ENCODE measurements at places on chromosomes 5 and 9.
A peak's percentile ranks its signal among the peaks of the same experiment; 100 is the strongest.

GRCh38 chr5:158419186-158419585 lies 560.2 kb upstream of the CLINT1 start:
- no peak for DNase-seq

GRCh38 chr5:81247441-81247972 lies 14.4 kb downstream of the CKMT2 start:
- DNase-seq, result peak; percentile 67

DNA sequence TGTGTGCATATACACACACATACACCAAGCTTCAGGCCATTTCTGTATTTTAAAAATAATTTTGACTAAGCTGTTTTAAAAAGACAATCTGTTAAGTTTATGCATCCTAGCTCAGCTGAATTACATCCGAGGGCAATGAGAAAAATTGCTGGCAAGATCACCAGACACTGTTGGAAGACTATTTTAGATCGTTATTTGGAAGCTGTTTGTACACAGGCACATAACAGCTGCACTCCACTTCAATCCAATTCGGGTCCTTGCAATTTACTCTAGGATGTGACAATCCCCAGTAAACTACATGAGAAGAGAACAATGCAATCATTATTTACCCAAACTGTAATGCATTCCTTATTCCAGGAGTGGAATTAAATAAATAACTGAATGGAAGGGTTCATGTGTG lies 79.3 kb upstream of the RASA1 start:
- DNase-seq, result no peak

GRCh38 chr5:180109920-180110319 lies 38.4 kb upstream of the RNF130 start:
- DNase-seq, result no peak

DNA sequence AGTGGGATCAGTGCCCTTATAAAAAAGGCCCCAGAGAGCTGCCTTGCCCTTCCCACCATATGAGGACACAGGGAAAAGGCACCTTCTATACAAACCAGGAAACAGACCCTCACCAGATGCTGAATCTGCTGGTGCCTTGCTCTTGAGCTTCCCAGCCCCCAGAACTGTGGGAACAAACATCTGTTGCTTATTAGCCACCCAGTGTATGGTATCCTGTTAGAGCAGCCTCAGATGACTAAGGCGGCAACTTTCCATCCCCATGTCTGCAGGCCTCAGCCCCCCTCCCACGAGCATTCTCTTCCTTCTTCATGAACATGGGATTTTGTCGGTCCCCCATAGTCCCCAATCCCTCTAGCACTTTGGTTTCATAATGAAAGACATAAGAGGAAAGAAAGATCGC lies 202.5 kb upstream of the GAS1 start:
- no peak for DNase-seq

Data from NCI-H226 (cell line).